ENCODE measurements at places on chromosomes 13 and 19. TPM values are rescaled to one million over a fixed set of nuclear protein-coding genes. Genes with fewer than 3 reads are reported as not detected.

The POGLUT2 gene
- total RNA-seq: 8.5 TPM

The CATSPERD gene
- total RNA-seq: not detected

The SLC1A5 gene
- total RNA-seq: 326 TPM

The SMIM24 gene
- not detected for total RNA-seq

The DCT gene
- total RNA-seq: not detected

The SOX1 gene
- not detected for total RNA-seq

The PSG1 gene
- 0.44 TPM for total RNA-seq

The COX6B2 gene
- total RNA-seq: 0.22 TPM

The TNFSF11 gene
- total RNA-seq: not detected

The MRPS12 gene
- total RNA-seq: 39.2 TPM

The LHB gene
- not detected for total RNA-seq

The GPX4 gene
- total RNA-seq: 588 TPM

The KRI1 gene
- 10.3 TPM for total RNA-seq

The TGDS gene
- total RNA-seq: 17.5 TPM

The MEDAG gene
- 34.4 TPM for total RNA-seq

The CGB8 gene
- not detected for total RNA-seq

The ZNF260 gene
- total RNA-seq: 8.1 TPM

The VSTM2B gene
- total RNA-seq: not detected

The KIR2DL3 gene
- not detected for total RNA-seq

The SIGLEC6 gene
- total RNA-seq: not detected

The PRX gene
- 1.3 TPM for total RNA-seq

The ALOX5AP gene
- 3.3 TPM for total RNA-seq

The CYP2A6 gene
- not detected for total RNA-seq

The ERCC5 gene
- 74.9 TPM for total RNA-seq

The BST2 gene
- 6.2 TPM for total RNA-seq

The KCTD15 gene
- 50.3 TPM for total RNA-seq

The ZNF534 gene
- total RNA-seq: 0.44 TPM

The USHBP1 gene
- not detected for total RNA-seq

The WTIP gene
- total RNA-seq: 40.3 TPM

The POU2F2 gene
- 17.3 TPM for total RNA-seq

The NCLN gene
- 103 TPM for total RNA-seq

The SIGLEC10 gene
- 0.14 TPM for total RNA-seq

The LRCH1 gene
- 6.1 TPM for total RNA-seq

The AMER2 gene
- not detected for total RNA-seq

The LHFPL6 gene
- 47.2 TPM for total RNA-seq

The ZNF221 gene
- total RNA-seq: 5.3 TPM

The CEACAM4 gene
- not detected for total RNA-seq

The ZNF575 gene
- 0.14 TPM for total RNA-seq

The OR7A5 gene
- not detected for total RNA-seq

The WDR62 gene
- 17.5 TPM for total RNA-seq

The NALCN gene
- total RNA-seq: 8.2 TPM
